ENCODE measurements at places on chromosomes 7 and 10. TPM values are rescaled to one million over a fixed set of nuclear protein-coding genes. Genes with fewer than 3 reads are reported as not detected.

PRF1 gene
- total RNA-seq, result not detected

SEMA4G gene
- 0.43 TPM for total RNA-seq

COL28A1 gene
- total RNA-seq, result under 0.01 TPM

KCP gene
- total RNA-seq, result not detected

ZMIZ1 gene
- total RNA-seq, result 30.9 TPM

FAM204A gene
- 47.0 TPM for total RNA-seq

HABP2 gene
- not detected for total RNA-seq

TSPAN33 gene
- total RNA-seq, result 0.43 TPM

GBX1 gene
- total RNA-seq, result not detected

FLNC gene
- 202 TPM for total RNA-seq

OR2A1 gene
- total RNA-seq, result under 0.01 TPM

HHEX gene
- 1.3 TPM for total RNA-seq

SLC16A9 gene
- total RNA-seq, result under 0.01 TPM

MOSPD3 gene
- total RNA-seq, result 5.2 TPM

ATP5MK gene
- total RNA-seq, result 175 TPM
